Esophagus muscularis mucosa (tissue), 4 donors: ENCODE measurements at places on chromosomes 5 and 9. TPM values are rescaled to one million over a fixed set of nuclear protein-coding genes. Genes with fewer than 3 reads are reported as not detected.

Gene SAPCD2
- total RNA-seq = 0.40 TPM

Gene PRR16
- 4.6 TPM for total RNA-seq

Gene SPACA9
- 7.4 TPM for total RNA-seq

Gene ERAP2
- total RNA-seq = 6.6 TPM

Gene RASGRF2
- total RNA-seq = 7.6 TPM

Gene PRRC2B
- total RNA-seq = 109 TPM

DNA sequence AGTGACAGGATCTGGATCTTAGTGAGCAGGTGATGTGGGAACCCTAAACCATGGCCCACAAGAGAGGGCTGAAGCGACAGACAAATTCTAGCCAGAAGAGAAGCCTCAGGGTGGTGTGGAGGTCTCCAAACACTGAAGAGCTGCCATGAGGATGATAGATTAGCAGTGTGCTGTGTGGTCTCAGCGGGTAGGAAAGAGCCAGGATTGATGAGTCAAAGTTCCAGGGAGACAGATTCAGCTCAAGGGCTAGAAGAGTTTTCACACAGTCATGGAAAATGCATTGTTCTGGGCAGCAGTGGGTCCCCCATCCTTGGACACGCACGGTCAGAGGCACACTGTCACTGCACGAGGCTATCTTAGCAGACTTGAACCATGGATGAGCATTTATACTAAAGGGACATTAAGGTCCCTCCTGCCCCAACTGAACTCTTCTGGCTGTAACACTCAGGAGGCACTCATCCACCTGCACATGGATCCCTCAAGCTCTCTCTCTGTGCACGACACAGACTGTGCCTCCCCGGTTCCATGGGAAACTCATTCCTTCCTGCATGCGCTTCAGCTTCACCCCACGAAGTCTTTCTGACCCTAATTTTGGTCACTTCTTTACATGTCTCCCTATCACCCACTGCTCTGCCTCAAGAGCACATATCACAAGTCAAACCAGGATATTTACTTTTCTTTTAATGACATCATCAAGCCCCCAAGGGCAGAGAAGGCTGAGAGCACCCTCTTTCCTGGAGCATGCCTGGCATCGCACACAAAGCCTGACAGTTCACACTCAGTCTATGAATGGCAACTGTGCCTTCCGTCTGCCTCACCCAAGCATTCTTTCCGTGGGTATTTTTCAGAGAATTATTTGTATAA, 84.8 kb downstream of the TLE1 start:
- no peak for DNase-seq
- H3K27ac ChIP-seq = no peak overlapping the region
- peaks cover 38% of the 10 kb centered on the region for H3K4me1 ChIP-seq
- H3K27me3 ChIP-seq = no peaks in the 10 kb centered on the region
- no peak overlapping the region for H3K4me3 ChIP-seq
- H3K36me3 ChIP-seq = no peaks in the 10 kb centered on the region

GRCh38 chr9:96048104-96048955, 172.8 kb downstream of the ERCC6L2 start:
- H3K4me3 ChIP-seq = no peak overlapping the region

DNA sequence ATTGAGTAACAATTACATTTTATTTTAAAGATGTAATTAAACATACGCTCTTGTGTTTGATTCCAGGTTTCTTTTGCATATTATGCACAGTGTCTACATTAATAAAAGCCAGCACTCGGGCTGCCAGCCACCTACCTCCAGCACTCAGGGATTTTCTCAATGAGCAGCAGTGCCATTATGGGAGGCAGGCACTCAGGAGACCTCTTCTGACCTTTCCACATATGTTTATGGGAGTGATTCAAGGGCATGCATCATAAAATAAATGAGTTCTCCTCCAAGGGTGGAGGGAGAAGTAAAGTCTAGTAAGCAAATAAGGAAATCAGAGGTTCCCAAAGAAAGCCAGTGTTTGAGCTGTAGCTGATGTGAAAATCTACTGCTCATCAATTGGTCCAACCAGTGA, 119.8 kb upstream of the IRX2 start:
- peak; percentile 47 for DNase-seq
- no peak overlapping the region for H3K27ac ChIP-seq
- H3K4me3 ChIP-seq = no peak overlapping the region
- H3K4me1 ChIP-seq = no peaks in the 10 kb centered on the region

- no peaks in the 10 kb centered on the region for H3K36me3 ChIP-seq
- H3K27ac ChIP-seq = no peak overlapping the region
- no peaks in the 10 kb centered on the region for H3K27me3 ChIP-seq
- H3K4me3 ChIP-seq = no peak overlapping the region
- H3K4me1 ChIP-seq = no peaks in the 10 kb centered on the region
Measured at GRCh38 chr9:87245271-87245670, 252.4 kb upstream of the DAPK1 start.

DNA sequence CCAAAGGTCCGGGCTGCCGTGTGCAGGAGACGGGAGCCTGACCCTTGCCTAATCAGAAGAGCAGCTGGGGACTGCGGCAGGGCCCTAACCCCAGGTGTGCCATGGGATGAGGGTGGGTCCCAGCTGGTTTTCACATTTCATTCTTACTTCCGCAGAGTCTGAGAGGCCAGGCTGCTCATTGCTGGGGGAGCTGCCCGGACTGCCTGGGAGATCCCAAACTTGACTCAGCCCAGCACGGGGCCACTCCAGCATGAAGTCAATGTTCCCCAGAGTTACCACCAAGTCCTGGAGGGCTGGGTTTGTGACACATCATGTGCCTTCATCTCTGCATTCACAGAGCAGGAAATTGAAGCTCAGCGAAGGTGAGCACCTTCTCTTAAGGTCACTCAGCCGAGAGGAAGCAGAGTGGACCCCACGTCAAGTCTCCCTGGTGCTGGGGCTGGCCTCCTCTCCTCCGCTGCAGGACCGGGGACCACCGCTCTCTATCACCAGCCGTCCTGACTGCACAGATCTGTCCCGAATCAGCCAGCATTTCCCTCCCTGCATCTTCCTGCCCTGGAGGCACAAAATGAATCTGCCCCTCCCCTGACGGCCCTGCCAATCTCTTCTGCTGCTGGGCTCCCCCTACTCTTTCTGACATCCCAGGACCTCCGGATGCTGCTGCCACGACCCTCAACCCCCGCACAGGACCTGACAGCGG, 54.6 kb upstream of the PHYKPL start:
- H3K4me3 ChIP-seq = no peak overlapping the region
- H3K27ac ChIP-seq = no peak overlapping the region
- H3K27me3 ChIP-seq = no peaks in the 10 kb centered on the region
- no peak for DNase-seq
- H3K4me1 ChIP-seq = no peaks in the 10 kb centered on the region

GRCh38 chr9:131747352-131747751, 7.5 kb upstream of the RAPGEF1 start:
- no peak for DNase-seq
- no peak overlapping the region for H3K4me3 ChIP-seq
- no peaks in the 10 kb centered on the region for H3K27me3 ChIP-seq
- no peaks in the 10 kb centered on the region for H3K4me1 ChIP-seq
